Midbrain (tissue), 1 donor: ENCODE measurements at places on chromosomes 13 and 19.
A peak's percentile ranks its signal among the peaks of the same experiment; 100 is the strongest.

- DNase-seq = no peak
Measured at GRCh38 chr19:49445997-49446396, 4.7 kb upstream of the SLC17A7 start.

GRCh38 chr13:43749503-43749902 lies 37.3 kb downstream of the ENOX1 start:
- no peak for DNase-seq

DNA sequence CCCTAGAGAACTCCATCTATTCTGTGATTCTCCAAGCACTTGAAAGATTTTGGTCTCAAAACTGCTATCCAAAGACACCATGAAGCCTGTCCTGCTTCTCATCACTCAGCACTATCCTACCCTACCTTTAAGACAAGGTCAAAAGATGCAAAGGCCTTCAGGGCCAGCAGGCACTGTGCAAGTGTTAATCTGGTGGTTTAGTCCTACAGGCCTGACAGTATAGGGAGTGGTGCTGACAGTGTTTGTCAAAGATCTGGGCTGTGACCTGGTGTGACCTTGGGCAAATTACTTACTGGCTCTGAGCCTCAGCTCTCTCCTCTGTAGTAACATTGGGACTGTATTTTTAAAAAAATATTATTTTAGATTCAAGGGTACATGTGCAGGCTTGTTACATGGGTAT lies 28.0 kb downstream of the SIAH3 start:
- DNase-seq = no peak

- DNase-seq = no peak
Measured at GRCh38 chr13:26837997-26838396, 77.4 kb upstream of the GPR12 start.

DNA sequence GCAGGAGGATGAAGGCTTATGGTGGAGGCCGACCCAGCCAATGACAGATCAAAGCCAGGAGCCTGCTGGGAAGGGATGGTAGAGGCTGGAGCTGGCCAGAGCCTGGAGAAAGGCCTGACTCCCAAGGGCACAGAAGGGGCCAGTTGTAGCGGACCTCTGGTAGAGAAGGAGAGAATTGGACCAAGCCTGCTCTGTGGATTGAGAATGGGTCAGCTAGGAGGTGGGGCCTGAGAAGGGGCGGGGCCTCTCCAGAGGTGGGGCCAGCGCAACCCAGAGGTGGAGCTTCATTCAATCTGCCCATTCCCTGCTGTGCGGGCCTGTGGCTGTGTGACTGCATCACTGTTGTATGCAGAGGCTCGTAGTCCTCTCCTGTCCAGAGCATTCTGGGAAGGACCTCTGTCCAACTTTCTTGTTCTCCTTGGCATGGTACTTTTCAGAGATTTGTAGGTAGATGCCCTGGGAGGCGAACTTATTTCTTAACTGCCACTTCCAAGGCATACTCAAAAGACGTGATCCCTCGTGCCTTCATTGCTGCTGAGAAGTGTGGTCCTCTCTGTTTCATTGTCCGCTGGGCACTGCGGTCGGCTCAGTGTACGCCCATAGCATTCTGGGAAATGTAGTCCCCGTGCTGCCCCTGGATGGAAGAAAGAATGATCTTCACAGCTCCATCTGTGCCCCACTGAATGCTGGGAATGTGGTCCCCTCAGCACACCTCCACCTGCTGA lies 6.7 kb downstream of the GRIN2D start:
- DNase-seq = no peak

DNA sequence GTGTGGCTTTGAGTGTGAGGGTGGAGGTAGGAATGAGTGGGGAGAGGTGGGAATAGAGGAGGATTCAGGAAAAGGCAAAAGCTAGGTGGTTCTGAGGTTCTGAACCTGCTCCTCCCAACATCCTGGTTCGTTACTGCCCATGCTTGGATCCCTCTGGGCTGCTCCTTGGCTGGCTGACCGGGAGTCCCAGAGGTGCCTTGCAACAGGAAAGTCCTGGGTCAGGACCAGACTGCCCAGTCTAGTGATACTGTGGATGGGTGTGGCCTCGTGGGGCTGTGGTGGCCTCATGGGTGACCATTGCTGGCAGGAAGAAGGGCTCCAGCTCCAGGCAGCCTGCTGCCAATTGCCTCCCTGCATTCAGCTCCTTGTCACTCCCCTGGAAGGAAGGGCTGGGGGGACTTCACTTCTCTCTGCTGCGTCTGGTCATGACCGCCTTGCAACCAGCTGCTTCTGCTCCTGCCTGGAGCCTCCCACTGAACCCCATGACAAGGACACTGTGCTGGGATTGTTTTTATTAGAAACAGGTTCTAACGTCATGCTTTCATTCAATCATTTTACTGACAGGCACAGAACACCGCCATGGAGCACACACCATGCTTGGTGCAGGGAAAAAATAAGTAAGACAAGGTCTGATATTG lies 61.5 kb upstream of the UBL3 start:
- DNase-seq = no peak

DNA sequence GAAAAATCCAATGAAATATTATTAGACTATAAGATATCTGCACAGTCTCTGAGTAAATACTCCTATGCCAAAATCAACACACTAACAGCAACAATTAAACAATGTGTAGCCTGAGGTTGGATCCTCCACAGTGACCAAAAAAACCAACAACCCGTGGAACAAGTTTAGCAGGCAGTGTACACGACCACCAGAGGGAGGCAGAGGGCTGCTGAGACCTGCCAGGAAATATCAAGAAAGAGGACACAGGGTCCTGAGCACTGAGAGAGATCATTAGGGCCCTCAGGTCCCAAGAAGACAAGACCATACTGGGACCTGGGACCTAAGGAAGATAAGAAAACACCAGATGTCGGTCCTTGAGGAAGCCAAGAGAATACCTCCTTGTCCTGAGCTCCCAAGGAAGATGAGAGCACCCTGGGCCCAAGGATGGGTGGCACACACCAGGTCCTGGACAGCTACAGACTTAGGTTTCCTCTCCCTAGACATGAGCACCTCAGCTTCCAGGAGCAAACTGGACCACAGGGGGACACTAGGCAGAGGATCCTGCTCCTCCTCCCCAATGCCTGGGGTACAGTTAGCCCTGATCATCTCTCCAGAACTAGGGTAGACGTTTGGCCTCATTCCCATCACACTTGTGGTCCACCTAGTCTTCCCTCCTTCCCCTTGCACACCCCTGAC lies 822 bp upstream of the ZNF274 start:
- no peak for DNase-seq

- DNase-seq = no peak
Measured at GRCh38 chr13:21137696-21138095, 38.7 kb downstream of the SKA3 start.

DNA sequence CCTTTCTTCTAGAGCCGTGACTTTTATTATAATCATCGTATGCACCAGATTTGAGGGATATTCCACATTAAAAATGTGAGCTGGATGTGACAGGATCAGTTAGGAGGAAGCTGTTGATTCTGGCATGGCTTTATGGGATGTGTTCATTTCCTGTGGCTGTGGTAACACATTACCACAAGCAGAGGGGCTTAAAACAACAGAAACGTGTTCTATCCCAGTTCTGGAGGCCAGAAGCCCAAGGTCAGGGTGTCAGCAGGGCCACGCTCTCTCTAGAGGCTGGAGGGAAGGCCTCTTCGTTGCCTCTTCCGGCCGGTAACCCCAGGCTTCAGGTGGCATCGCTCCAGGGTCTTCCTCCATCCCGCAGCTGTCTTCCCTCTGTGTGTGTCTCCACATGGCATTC lies 14.5 kb downstream of the MED25 start:
- DNase-seq = no peak

DNA sequence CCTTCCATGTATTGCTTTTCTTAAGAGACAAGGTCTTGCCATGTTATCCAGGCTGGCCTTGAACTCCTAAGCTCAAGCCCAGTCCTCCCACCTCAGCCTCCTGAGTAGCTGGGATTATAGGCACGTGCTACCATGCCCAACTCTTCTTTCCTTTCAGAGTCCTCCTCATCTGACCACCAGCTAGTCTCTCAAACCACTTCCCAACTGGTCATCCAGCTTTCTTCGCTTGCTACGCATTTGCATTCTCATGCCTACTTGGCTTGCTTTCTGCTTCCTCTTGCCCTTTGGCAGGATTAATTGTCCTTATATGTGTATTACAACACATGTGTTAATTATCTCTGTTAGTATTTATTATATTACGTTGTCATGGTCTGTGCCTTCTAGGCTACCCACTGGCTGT lies 6.3 kb downstream of the GPR18 start:
- DNase-seq = no peak

GRCh38 chr19:13463296-13463695 lies 43.0 kb downstream of the CACNA1A start:
- DNase-seq = no peak

DNA sequence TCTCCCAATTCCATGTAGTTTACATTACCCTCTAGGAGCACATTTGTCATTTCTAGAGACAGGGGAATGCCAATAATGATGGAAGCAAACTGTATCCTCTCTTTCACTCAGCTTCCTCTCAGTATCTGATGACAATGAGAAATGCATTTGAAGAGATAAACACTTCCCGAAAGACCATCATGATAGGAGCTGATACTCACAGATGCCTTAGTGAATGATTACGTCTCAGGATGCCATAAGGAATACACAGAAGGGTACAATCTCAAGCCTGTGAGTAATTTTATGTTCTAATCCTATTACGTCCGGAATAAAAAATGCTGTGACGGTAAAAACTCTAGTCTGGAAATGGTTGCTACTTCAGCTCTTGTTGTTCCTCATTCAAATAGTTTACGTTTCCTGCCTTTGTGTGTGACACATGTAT lies 663.8 kb upstream of the MIR17HG start:
- no peak for DNase-seq

DNA sequence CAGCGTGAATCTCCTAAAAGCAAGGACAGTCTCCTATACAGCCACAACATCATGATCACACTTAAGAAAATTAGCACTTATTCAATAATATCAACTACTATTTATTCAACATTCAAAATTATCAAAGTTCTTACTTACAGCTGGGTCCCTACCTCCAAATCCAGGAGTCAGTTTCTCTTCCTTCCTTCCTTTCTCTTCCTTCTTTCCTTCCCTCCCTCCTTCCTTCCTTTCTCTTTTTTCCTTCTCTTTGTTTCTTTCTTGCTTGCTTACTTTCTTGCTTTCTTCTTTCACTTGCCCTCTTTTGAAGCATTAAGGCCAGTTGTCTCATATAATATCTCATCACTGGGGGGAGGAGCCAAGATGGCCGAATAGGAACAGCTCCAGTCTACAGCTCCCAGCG lies 107.6 kb downstream of the DCT start:
- no peak for DNase-seq

GRCh38 chr13:97766749-97767148 lies 186.7 kb upstream of the IPO5 start:
- DNase-seq = no peak

GRCh38 chr19:29098863-29099481 lies 114.0 kb downstream of the UQCRFS1 start:
- no peak for DNase-seq

DNA sequence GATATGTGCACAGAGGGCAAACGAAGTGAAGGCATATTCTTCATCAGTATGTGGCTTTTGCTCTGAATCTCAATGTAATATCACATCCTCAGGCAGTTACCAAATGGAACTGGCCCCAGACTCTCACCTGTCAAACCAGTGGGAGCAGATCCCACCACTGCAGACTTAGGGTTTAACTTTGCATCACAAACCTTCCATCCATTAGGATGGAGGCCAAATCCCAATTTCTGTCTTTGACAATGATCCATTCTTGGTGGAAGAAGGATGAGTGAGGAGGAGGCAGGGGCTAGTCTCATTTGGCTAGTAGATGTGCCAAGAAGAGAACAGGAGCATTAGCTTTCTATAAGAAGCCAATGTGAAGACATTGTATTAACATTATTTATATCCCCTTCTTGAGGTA lies 413.5 kb upstream of the SPRY2 start:
- DNase-seq = no peak

DNA sequence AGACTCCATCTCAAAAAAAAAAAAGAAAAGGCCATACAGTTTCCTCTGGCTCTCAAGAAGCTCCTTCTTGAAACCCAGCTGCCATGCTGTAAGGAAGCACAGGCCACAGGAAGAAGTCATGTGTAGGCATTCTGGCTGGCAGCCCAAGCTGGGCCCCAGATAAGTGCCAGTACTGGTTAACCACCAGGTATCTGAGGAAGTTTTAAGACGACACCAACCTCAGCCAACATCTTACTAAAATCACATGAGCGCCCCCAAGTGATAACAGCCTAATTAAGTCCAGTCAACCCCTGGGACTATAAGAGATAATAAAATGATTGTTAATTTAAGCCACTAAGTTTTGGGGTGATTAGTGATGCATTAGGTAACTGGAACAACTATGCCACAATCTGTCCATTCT lies 27.4 kb upstream of the AKT2 start:
- no peak for DNase-seq

DNA sequence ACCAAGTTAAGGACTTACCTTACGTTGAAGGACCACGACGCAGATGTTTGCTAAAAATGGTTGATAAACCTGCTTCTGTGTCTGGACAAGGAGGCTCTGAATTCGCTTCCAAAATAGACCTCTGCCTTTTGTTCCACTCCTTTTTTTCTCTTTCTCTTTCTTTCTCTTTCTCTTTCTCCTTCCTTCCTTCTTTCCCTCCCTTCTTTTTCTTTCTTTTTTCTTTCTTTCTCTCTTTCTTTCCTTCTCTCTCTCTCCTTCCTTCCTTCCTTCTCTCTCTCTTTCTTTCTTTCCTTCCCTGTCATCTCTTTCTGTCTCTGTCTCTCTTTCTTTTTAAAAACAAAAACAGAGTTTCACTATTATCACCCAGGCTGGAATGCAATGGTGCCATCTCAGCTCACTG lies 290.7 kb downstream of the MYO16 start:
- no peak for DNase-seq

GRCh38 chr13:100196375-100196774 lies 107.5 kb downstream of the PCCA start:
- DNase-seq = no peak

DNA sequence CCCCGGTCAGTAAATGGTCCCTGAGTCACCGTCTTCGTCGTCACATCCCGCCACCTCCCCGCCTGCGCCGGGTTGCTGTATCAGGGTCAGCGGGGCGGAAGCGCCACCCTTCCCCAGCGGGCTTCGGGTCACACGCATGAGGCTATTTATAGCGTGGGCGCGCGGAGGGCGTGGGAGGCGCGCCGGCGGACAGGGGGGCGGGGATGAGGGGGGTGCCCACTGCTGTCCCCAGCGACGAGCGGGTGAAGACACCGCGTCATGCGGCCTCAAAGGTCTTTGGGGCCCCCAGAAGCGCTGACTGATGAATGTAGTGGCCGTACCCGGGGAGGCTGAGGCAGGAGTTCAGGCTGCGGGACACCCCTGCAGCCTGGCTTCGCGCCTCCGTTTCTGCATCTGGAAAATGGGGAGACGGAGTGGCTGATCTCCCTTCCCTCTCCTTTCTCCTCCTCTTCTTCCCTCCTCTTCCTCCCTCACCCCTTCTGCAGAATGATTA lies 7.9 kb downstream of the UNC13A start:
- peak; percentile 1 for DNase-seq

GRCh38 chr13:27523346-27524073 lies 73.1 kb upstream of the MTIF3 start:
- no peak for DNase-seq

DNA sequence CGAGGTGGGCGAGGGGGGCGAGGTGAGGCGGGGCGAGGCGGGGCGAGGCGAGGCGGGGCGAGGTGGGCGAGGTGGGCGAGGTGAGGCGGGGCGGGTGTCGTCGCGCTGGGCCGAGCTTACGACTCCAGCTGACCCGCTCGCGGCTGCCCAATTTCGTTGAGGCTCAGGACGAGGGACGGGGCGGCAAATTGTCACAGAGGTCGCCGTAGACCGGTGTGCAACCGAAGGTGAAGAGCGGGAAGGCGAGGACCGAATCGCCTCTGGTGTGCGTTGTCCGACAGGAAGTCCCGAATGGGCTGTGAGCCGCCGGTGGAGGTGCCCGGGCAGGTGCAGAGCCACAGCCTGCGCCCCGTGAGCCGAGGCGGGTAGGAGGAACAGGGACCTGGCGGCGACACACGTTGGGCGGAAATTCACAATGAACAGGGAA lies at the start of gene LACC1:
TSS of gene LACC1 (plus strand) at position 150 of the 427 bp plus-strand sequence. CDS start 1,082 bp downstream, outside the sequence.
- DNase-seq = no peak
